ENCODE measurements at places on chromosomes 4 and X.
A peak's percentile ranks its signal among the peaks of the same experiment; 100 is the strongest.

- no peak for DNase-seq
Measured at GRCh38 chr4:81675791-81676393, 204.2 kb upstream of the RASGEF1B start.

- DNase-seq, result no peak
Measured at GRCh38 chr4:162011089-162011488, 152.7 kb downstream of the FSTL5 start.

GRCh38 chr4:95749204-95749603 lies 90.7 kb upstream of the PDHA2 start:
- no peak for DNase-seq

GRCh38 chrX:123846577-123847038 lies 13.2 kb upstream of the XIAP start:
- peak; percentile 83 for DNase-seq

- peak; percentile 1 for DNase-seq
Measured at GRCh38 chr4:141757287-141757686, 120.9 kb downstream of the IL15 start.

DNA sequence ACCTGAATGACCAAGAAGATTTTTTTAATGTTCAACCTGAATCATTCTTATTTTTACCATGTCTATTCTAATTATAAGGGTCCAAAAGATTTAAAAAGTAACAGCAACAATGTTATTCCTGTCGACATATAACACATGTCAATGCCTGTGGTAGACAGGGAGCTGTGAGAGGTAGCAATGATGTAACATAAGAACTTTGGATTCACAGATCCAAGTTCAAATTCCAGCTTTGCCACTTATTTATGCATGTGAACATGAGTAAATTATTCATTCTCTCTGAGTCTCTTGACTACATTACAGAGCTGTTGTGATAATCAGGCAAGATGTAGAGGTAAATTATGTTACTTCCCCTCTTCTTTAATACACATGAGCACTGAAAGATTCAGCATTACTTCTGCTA lies 54.5 kb downstream of the KLHL8 start:
- no peak for DNase-seq

GRCh38 chr4:98638661-98639060 lies 19.8 kb downstream of the TSPAN5 start:
- DNase-seq, result no peak

GRCh38 chr4:121738780-121739535 lies 26.0 kb downstream of the SMIM43 start:
- no peak for DNase-seq

DNA sequence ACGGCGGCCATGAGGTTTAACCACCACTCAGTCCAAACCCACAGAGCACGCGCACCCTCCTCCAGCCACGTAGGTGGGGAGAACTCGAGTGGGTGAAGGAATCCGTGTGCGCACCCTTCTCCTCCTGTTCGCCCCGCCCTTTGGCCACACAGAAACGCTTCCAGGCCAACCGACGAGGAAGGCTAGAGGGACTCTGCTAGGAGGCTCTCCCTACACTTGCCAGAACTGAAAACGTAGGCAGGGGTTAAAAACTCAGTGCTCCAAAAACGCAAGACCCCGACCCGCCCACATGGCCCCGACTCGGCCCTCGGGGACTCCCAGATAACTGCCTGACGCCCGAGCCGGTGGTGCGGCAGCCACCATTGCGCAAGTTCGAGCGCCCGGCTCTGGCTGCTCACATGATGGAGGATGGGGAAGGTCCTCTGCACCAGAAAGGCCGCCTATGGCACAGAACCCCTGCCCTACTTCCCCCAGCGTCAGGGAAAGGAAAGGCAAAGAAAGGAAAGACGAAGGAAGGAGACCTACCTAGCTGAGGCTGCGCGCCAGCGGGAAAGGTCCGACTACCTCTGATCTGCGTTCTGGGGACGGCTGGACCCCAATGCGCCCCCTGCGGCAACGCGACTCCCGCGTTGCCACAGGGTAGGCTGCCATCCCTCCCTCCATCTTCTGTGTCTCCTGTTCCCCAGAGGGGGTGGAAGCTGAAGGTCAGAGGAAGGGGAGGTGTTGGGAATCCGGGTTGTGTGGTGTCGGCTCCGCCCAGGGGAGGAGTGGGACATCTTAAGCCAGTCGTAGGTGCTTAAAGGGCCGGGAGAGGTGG lies 201.9 kb upstream of the AGTR2 start:
- peak; percentile 34 for DNase-seq

DNA sequence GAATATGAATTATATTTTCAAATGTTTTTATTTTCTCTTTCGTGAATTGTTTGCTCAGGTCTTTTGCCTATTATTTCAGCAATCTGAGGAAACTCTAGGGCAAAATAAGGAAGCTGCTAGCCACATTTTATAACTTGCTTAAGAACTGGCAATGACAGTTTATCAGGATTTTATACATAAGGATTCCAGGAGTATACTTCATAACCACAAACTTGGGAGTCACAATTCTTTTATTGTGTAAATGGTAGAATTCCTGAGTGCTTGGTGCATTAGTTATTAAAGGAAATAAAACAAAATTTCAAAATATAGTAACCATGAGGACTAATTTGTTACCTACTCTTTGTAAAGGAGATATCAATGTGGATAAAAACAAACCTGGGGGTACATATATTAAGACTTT lies 54.4 kb downstream of the PALLD start:
- no peak for DNase-seq

DNA sequence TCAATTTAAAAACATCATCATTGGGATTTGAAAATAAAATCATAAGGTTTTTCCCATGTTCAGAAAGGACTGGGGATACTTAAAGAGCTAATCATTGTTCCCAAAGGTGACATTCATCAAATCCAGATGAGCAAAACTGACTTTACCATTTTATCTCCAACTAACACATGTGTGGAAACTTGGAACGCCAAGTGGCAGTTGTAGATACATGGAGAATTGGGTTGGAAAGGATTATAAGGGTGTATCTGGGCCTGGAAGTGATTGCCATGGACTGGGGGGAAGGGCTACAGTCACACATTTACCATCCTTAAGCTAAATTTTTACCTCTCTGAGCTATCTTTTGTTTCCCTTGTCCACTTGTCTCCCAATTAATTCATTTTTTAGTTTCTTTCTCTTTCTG lies 203.4 kb downstream of the SLC39A8 start:
- no peak for DNase-seq

GRCh38 chr4:185512516-185512915 lies 22.8 kb downstream of the PDLIM3 start:
- DNase-seq, result no peak

GRCh38 chr4:155591738-155592143 lies 74.9 kb upstream of the GUCY1A1 start:
- DNase-seq, result no peak

- DNase-seq, result no peak
Measured at GRCh38 chr4:15245006-15245530, 182.8 kb upstream of the C1QTNF7 start.

DNA sequence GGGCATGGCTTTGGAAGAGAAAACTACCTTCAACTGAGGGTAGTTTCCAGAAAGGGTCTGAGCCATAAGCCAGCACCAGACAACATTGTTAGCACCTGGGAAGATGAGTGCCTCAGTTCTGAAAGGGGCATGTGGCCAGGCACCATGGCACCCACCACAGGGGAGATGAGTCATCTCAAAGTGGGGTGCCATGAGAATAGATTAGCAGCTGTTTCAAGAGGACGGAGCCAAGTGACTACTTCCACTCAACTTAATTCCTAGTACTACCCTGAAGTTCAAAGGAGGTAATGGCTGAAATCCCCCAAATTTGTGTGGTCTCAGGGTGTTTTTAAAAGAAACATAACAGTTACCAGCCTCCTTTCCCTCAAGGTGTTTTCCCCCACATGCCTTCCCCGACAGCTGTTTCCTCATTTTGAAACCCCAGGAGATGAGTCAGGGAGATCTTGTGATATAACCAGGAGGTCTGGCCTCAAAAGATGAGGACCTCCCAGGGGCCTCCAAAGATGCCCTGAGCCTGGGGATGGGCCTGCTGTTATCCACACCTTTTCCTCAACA lies 27.8 kb upstream of the FTHL17 start:
- peak; percentile 51 for DNase-seq

DNA sequence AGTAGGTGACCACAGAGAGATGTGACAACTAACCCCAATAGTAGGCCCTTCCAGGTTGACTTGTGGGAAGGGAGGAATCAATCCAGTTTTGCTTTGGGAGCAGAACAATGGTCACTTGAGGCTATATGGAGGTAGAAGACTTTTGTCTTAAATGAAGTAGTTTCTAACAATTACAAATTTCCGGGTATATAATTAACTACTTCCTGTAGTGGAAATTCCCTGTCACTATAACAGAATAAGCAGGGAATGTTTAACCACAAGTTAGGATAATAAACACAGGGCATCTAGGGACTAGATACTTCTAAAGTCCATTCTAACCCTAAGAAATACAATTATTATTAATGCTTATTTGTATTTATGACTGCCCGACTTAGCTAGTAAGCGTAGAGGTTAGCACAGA lies 99.0 kb upstream of the TRPC3 start:
- DNase-seq, result no peak

- DNase-seq, result no peak
Measured at GRCh38 chr4:32249040-32249439, 1528.9 kb downstream of the PCDH7 start.

- DNase-seq, result no peak
Measured at GRCh38 chrX:32582729-32583128, 628.6 kb downstream of the DMD start.

DNA sequence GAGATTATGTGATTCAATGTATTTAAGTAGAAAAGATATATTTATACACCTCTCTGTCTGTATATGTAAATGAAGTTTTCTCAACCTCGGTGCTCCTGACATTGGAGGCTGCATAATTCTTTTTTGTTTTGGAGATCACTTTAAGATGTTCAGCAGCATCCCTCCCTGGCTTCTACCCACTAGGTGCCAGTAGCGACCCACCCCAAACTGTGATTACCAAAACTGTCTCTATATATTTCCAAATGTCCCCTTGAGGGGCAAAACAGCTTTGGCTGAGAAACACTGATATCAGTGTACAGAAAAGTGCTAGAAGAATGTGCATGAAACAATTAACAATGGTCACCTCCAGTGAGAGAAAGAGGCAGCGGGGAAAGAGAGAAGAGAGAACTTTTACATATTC lies 51.2 kb downstream of the DCX start:
- DNase-seq, result no peak

GRCh38 chr4:127403471-127404084 lies 229.2 kb upstream of the INTU start:
- DNase-seq, result no peak

- no peak for DNase-seq
Measured at GRCh38 chr4:93870876-93871458, 42.4 kb downstream of the ATOH1 start.

DNA sequence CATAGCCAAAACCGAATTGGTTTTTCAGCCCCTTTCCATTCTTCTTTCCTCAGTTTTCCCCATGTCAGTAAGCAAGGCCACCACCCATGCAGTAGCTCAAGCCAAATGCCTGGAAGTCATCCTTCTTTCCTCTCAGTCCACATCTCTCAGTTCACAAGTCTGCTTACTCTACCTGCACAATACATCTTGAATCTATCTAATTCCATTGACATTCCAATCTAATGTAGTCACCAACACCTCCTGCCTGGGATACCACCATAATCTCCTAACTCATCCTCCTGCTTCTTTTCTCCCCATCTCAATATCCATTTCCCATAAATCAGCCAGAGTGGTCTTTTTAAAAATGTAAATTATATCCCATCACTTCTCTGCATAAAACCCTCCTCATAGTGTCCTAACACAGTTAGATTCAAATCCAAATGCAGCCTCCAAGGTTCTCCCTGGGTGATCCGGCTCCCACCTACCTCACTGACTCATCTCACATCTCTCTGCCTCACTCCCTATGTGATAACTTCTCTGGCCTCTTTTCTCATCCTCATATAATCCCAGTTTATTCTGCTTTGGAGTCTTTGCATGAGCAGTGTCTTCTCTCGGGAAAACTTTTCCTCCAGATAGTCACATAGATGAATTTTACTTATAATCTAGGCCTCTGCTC lies 26.9 kb downstream of the KCNIP4 start:
- DNase-seq, result no peak

DNA sequence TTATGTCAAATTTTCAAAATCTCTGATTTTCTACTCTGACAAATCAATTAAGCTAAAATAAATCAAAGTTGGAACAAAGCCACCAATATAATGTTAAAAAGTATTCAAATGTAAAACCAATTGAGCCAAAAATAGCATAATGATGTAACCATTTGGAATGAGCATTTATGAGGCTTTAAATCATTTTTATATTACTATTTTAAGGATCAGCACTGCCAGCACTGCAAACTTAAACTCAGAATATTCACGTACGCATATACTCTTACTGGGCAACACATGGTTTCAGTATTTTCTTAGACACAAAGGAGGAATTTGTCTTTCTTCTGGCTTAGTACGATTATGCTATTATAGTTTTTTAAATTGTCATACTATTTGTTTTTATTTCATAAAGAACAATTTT lies 52.2 kb downstream of the AFAP1 start:
- no peak for DNase-seq
